ENCODE measurements at places on chromosomes 13 and 19.
A peak's percentile ranks its signal among the peaks of the same experiment; 100 is the strongest.

DNA sequence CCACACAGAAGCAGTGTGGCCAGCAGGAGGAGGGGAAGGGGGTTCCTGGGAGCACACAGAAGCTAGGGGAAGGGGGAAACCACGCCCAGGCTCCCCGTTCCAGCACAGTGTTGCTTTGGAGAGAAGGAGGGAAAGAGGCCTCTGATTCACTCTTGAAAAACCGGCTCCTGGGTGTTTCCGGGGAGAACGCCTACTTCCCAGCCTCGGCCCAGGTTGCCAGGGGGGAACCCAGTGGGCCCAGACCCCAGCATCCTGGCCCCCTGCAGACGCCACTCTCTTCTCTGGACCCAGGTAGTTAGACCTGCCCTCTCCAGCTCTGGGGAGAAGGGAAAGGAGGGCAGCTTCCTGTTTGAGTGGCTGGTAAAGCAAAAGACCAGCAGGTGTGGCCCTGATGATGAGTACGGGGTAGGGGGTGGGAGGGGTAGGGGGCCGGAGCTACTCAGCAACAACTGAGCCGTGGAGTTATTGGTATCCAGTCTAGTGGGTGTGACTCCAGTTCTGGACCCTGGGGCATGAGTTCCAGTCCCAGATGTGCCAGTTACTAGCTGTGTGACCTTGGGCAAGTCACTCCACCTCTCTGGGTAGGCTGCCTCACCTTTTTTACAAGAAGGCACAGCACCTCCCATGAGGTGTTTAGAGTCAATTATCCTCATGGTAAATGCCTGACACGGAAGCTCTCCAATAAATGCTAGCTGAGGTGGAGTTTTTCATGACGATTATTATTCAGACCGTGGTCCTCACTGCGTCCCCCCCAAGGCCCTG is 836 bp downstream of the GIPC1 start:
- DNase-seq: no peak

GRCh38 chr19:49224879-49225278 is 67.3 kb downstream of the TRPM4 start:
- DNase-seq: no peak

DNA sequence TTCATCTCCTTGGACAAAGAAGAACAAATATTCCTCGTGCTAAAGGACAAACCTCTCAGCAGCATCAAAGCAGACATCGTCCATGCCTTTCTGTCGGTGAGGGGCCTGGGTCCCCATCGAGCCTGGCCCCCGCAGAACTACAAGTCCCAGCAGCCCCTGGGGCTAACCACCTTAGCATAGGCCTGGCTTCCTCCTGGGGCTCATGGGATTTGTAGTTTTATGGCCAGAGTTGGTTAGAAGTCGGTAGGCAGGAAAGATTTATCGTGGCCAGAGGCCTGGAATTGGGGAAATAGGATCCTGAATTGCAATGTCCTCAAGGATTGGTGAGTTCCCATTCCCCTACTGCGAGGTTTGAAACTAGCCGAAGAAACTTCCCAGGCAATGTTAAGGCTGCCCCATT is 19.6 kb downstream of the TMEM150B start:
- DNase-seq: peak; percentile 53

GRCh38 chr13:46595885-46596275 is 42.9 kb downstream of the LRCH1 start:
- no peak for DNase-seq

DNA sequence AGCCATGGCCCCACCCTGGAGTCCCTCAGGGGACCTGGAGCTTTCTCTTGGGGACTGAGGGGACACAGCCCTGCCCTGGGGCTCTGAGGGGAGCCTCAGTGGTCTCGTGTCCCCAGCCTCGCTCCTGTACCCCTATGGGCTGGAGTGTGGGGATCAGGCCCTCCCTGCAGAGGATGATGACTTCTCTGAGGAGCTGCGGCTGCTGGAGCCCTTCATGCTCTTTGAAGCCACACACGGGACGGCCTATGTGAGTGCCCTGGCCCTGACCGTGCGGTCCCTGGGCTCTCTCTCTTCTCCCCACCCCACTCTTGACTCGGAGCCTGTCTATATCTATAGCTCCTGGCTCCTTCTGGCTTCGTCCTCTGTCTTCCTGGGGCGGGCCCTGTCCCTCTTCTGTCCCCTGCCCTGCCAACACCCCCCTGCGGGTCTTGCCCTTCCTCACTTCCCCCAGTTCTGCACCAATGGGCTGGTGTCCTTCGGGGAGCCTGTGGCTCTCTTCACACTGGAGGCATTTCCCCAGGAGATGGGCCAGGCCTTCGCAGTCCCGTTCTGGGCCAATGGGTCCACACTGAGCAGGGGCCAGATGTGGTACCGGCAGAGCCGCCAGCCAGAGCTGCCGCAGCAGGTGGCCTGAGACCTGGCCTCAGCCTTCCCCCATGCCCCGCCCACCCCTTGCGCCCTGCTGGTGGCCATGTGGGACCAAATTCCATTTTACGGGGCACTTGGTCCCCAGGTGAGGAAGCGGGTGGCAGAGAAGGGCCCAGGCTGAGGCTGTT is 33.1 kb downstream of the HPN start:
- DNase-seq: no peak

DNA sequence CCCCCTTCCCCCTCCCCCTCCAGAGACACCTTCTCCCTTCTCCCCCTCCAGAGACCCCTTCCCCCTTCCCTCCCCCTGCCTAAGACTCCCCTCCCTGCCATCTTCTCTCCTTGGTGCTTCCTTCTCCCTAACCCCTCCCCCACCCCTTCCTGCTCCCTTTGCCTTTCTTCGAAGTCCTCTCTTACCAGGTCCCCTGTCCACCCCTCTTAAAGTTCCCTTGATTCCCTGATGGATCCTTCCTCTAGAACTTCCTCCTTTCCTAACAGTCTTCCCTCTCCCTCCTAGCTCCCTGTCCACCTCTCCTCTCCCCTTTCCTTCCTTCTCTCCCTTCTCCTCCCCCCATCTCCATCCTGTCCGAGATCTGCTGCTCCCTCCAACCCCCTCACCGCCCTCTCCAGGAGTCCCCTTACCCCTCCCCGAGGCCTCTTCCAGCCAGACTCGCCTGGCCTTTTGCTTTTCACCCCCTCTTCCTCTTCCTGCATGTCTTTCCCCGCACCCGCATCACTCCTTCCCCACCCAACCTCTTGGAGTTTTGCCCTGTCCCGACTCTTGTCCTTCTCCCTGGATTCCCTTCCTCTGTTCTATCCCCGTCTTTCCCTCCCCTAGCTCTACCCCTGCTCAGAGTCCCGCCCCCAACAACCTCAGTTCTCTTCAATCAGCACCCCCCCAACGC is 3.1 kb downstream of the TNFSF9 start:
- DNase-seq: no peak

- DNase-seq: no peak
Observed at GRCh38 chr19:58052256-58052655, 6.8 kb upstream of the ZNF135 start.
